ENCODE measurements at places on chromosomes 5 and 9.

DNA sequence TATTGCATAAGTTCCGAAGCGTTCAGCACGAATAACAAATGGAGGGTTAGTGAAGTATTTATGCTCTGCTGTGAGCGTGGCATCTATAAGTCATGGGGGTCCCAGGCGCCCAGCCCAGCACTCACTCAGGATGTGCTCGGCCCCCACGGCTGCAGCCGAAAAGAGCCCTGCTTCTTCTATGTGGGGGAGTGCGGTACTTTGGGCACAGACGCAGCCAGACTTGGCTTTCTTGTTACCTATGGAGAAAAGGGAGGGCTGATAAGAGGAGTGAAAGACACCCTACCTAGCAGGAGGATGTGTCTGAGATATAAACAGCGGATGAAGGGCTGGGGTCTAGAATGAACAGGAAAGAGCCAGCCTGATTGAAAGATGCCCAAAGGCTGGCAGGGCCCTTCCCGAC is 51.4 kb downstream of the MRPL36 start:
- no peaks in the 10 kb centered on the region for H3K4me1 ChIP-seq
- peaks cover 13% of the 10 kb centered on the region for H3K27me3 ChIP-seq
- no peak for DNase-seq
- no peaks in the 10 kb centered on the region for H3K36me3 ChIP-seq
- no peak overlapping the region for H3K27ac ChIP-seq
- H3K4me3 ChIP-seq = no peak overlapping the region

DNA sequence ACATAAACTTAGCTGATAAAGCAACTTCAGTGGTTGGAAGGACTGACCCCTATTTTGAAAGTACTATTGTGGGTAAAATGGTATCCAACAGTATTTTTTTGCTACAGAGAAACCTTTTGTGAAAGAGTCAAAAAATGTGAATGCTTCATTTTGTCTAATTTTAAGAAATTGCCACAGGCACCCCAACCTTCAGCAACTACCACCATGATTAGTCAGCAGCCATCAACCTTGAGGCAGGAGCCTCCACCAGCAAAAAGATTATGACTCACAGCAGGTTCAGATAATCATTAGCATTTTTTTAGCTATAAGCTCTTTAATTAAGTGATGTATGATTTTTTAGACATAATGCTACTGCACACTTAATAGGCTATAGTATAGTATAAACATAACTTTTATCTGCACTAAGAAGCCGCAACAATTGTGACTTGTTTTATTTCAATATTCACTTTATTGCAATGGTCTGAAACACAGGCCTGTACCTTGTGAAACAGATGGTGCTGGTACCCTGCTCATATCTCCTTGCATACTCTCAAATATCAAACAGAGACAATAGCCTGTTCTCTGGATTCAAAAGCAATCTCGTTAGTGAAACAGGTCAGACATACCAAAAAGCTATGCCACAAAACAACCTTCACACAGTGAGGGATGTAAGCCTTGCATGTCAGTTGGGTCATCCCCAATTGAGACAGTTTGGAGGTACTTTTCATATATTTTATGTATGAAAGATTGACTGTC is 261.2 kb upstream of the FAM174A start:
- no peaks in the 10 kb centered on the region for H3K36me3 ChIP-seq
- H3K4me3 ChIP-seq = no peak overlapping the region
- DNase-seq = no peak
- H3K4me1 ChIP-seq = no peaks in the 10 kb centered on the region

GRCh38 chr9:129823542-129823934 is 398 bp downstream of the TOR1A start:
- no peaks in the 10 kb centered on the region for H3K27me3 ChIP-seq
- peak overlapping the region; percentile 89 for H3K27ac ChIP-seq
- peak overlapping the region; percentile 97 for H3K4me3 ChIP-seq

- peaks cover 13% of the 10 kb centered on the region for H3K27me3 ChIP-seq
- DNase-seq = no peak
These were observed 96.3 kb upstream of the DAP start for GRCh38 chr5:10857338-10857733.

DNA sequence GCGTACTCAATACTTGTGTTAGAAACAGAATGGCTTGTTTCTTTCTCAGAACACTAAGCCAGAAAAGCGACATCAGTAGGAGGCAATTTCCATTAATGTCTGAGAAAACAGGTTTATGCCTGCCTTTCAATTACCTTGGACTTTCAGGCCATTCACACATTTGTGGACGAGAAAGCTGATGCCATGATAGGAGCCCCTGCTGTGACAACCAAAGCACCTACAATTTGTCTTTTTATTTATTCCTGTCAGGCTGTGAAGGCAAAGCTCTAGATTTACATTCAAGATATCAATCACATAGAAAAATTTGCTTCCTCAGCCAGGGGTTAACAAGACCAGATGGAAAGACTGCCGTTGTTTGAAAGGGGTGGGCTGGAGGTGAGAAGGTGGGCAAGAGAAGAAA is 76.2 kb downstream of the C7 start:
- H3K27me3 ChIP-seq = peaks cover 2% of the 10 kb centered on the region
- no peaks in the 10 kb centered on the region for H3K4me1 ChIP-seq
- H3K36me3 ChIP-seq = no peaks in the 10 kb centered on the region
- H3K27ac ChIP-seq = no peak overlapping the region
- H3K4me3 ChIP-seq = no peak overlapping the region
- no peak for DNase-seq

All from DND-41 (cell line).